ENCODE measurements at places on chromosomes 5 and 9.

DNA sequence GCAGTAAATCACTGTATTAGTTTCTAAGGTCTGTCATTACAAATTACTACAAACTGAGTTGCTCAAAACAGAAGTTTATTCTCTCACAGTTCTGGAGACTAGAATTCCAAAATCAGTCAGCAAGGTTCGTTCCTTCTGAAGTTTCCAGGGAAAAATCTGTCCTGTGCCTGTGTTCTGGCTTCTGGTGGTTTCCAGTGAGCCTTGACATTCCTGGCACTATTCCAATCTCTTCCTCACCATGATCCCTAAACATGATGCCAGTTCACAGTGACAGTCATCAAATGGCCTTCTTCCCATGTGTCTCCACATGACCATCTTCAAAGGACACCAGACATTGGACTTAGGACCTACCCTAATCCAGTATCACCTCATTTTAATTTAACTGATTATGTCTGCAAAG is 351.4 kb downstream of the PLK2 start:
- no peak for DNase-seq

DNA sequence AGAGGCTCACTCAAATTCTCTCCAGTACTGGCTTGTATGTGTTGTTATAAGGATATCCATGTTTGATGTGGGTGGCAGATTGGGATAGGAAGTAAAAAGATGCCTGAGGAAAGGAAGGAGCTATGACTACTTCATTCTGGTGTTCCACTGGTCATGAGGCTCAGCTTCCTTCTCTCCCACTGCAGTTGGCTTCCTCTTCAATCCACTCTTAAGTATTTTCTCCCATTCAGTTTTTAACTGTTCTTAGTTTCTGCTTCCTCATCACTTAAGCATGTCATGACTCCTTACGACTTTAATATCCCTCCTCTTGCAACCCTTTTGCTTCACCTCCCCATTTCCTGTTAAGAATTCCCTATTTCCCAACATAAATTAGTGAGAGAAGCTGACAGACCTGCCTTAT is 81.1 kb downstream of the PJA2 start:
- no peak for DNase-seq

DNA sequence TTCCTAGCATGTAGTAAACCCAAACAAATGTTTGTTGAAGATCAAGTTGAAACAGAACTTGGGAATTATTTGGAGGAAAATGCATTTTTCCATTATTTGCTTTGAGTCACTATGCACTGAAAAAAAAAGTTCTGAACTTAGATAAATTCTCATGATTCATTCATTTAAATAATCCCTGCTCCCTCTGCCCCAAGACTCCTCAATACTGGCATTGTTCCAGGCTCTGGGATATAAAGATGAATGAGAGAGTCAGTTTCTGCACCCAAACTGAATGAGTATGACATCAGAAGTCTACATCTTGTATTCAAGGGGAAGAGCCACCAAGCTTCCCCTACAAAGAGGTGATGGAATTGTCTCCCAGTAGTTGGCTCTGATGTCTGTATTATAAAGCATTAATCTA is 123.9 kb downstream of the SEC61B start:
- DNase-seq: no peak

- DNase-seq: peak; percentile 75
Observed at GRCh38 chr5:96172436-96172835, 210.8 kb upstream of the ELL2 start.

DNA sequence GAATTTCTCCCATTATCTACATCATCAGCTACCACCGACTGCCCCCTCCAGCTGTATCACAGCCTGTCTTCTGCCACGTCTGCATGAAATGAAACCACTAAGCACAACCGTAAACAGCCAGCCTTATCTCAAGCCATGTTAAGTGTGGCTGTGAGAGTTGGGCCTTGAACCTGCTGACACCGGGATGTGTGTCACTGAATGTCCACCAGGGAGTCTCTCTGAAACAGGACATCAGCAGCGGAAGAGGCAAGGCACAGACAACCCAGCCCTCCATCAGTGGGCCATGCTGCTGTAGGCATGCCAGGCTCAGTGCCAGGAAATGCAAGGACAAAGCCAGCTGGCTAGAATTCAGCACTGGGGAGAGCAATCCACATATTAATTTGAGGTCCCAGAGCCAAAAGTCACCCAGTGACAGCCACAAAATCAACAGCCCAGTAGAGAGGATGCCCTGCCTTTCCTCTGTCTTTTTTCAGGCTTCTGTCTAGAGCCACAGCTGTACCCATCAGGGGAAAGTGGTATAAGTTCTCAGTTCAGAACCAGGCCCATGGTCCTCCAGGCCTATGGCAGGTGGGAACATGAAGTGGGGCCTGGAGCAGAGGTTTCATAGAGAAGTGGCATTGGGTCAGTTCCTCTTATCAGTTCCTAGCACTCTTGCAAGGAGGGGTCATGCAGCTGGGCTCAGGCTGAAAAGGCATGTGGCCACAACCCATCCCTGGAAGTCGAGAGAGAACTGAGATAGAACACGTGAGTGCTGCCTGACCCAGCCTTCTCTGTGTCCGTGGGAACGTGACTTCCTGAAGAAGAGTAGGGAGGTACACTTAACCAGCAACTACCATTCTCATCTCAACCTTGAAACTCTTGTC is 199.4 kb downstream of the ESM1 start:
- no peak for DNase-seq

DNA sequence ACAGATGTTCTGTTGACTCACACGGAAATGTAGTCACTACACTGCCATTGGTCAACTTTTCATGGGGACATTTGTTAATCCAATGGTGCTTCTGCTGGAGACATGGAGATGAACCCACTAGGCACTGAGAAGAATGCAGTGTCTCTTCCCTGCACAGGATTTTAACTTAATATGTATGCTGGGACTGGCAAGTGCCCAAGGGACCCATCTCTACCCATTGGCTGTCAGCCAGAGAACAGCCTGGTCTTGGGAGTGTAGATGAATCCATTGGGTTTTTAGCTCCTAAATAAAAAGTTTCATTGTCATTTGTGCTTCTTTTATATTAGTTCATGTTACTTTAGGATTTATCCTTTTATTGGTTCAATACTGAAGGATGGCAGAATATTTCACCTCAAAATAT is 195.8 kb upstream of the CDH6 start:
- no peak for DNase-seq

DNA sequence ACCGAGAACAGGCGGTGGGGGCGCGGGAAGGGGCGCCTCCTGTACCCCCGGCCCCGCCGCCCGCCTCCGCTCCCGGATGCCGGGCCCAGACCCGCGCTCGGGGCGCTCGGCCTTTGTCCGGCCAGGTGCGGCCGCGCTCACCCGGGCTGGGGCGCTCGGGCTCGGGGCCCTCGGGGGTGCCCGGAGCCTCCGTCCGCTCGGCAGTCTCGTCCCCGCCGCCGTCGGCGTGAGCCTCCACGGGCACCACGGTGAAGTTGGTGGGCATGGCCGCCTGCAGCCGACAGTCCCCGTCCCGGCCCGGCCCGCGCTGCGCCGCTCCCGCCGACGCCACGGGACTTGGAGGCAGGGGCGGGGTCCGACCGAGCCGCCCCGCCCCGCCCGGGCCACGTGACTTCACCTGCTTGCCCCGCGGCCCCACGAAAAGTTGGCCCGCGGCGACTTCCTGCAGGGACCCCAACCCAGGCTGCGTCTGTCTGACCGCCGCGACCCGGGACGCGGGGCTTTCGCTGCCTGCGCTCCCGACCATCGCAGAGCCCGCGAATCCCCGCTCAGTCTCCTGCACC is at the start of gene SLC12A7:
SLC12A7 (minus strand) TSS at position 337 of the 563 bp plus-strand sequence; CDS start at position 265, 72 bp downstream.
- no peak for DNase-seq

DNA sequence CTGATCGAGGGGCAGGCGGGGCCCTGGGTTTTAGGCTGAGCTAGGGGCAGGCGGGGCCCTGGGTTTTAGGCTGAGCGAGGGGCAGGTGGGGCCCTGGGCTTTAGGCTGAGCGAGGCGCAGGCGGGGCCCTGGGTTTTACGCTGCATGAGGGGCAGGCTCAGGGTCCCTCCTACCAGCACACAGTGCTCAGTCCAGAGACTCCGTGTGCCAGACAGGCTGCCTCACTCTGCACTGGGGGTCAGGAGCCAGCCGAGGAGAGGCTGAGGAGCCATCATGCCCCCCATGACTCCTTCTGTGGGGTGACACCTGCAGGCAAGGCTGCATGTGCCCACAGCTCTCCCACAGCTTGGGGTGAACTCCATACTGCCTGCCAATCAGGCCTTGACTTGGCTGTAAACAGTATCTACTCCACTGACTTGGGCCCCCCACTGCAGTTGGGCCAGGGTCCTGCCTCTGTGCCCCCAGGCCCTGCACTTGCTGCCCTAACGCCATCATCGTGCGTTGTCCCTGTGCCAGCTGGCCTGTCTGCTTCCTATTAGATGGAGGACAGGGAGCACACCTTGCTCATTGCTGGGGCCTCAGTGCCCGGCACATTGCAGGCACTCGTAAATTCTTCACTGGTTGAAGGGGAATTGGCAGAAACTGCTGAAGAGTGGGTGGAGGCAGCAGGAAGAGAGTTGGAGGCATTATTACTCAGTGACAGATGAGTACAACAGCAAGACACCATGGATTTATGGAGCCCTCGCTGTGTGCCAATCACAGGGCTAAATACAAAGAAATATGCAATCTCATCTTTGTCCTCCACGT is 78.6 kb downstream of the AMBP start:
- no peak for DNase-seq

- DNase-seq: no peak
Observed at GRCh38 chr9:129176701-129177442, 1.2 kb downstream of the IER5L start.

GRCh38 chr5:96478983-96479382 is 45.9 kb upstream of the PCSK1 start:
- no peak for DNase-seq

DNA sequence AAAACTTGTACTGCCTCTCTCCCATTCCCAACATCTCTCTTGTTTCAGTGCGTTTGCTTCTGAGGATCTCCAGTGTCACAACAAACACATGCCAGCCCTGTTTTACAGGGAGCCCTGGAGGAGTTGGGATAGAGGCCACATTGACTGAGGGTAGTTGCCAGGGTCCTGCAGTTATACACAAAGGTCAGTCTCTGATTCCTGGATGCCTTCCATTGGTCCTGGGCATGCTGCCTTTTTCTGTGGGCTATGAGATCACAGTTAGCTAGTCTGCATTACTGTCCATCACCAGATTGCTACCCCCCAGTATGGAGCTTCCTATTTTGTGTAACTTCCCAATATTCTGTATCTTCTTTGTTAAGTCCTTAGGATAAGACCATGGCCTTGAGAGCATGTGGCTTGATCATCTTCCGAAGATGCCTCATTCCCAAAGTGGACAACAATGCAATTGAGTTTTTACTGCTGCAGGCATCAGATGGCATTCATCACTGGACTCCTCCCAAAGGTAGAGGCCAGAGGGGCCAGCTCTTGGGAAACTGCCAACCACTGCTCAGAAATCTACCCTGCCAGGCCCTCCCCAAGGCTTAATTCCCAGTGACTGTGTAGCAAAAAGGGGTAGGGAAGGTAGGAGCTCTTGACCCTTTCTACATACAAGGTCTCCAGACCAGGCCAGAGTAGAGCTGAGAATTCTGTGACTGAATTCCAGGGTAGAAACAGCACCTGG is 9.5 kb downstream of the NUDT2 start:
- DNase-seq: no peak

DNA sequence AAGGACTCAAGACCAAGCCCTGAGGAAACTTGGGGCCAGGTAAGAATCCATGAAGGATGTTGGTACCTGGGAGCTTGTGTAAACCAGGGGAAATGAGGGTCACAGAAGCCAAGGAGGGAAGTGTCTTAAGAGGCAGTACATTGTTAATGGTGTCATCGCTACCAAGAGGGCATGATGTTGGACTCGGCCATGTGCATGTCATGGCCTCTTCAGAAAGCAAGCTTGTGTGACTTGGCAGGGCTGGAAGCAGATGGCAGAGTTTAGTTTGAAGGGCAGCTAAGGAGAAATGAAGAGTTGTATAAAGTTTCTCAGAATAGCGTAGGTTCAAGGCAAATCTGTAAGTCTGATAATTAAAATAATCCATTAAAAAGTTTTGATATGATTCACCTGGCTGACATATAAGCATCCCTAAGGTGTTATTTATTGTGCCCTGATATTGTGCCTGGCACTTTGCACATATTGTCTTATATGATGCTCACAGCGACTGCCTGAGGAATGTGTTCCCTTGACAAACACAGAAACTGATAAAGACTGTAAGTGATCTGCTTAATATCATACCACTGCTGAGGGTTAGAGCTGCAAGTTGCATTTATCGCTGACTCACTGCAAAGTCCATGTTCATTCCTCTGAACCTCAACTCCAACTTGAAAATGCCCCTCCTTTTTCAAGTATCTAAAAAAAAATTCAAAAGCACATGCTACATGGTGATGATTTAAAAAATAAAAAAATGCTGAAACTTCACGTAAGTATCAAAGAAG is 81.3 kb upstream of the PTPN3 start:
- DNase-seq: no peak

DNA sequence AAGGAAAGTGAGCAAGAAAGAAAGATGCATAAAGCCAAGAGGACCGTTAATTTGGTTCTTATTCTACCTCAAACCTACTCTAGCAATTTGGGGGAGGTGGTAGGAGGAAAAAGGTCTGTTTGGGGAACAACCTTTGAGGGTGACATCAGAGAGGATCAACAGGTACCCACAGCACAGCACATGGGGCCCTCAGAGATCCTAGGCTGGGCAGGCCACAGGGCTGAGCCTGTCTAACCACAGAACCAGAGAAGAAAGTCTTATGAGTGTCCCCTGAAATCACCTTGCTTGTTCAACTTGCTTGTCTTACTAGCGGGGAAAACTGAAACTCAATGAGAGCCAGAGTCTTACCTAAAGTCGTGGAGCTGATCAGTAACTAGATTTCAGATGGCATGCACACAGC is 385.2 kb downstream of the SPOCK1 start:
- no peak for DNase-seq

GRCh38 chr5:7415587-7416535 is 19.9 kb downstream of the ADCY2 start:
- DNase-seq: no peak

DNA sequence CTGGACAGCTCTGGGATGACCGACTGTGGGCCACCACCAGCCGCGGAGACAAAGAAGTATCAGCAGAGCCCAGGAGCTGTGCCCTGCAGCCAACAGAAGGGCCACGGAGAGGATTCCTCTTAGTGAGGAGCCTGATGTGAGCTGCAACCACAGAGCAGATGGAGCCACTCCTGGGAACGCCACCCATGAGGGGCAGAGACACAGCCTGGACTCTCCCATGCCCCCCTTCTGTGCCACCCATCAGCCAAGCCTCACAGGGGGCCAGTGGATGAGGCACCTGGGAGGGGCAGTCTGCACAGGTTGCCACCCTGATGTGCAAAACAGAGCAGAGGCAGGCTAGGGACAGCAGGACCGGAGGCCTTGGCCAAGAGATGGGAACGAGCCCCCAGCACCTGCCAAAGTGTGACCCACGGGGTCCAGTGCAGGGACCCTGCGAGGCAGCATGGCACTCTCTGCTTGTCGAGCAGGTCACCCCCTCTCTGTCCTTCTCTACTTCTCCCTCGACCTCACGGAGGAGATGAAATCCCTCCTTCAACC is 380.7 kb upstream of the IRX1 start:
- no peak for DNase-seq

- no peak for DNase-seq
Observed at GRCh38 chr5:147617711-147618350, 108.0 kb upstream of the DPYSL3 start.

All from GM04504 (cell line).